Lung microvascular endothelial cell (primary cell): ENCODE measurements at places on chromosomes 11 and 22. TPM values are rescaled to one million over a fixed set of nuclear protein-coding genes. Genes with fewer than 3 reads are reported as not detected.

- DNase-seq = no peak
Observed at GRCh38 chr11:121119440-121119839, 18.4 kb downstream of the TECTA start.

- peak; percentile 25 for DNase-seq
Observed at GRCh38 chr22:43164636-43165035, 13.3 kb downstream of the TSPO start.

- peak; percentile 27 for DNase-seq
Observed at GRCh38 chr11:85827748-85828639, 17.1 kb upstream of the SYTL2 start.

DNA sequence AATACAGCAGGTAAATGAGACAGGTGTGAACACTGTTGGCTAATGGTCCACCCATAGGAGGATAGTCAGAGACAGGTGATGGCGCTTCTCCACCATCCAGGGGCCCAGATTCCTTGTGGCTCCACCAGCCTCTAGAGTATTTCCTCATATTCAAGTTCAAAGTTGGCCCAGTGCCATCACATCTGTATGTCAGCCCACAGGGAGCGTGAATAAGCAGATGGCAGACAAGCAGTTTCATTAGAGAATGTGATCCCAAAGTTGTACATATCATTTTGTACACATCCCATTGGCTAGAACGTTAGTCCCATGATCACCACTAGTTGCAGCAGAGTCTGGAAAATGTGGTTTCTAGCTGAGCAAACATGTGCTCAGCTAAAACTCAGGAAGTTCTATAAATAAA lies 11.0 kb upstream of the CWF19L2 start:
- DNase-seq = peak; percentile 31

DNA sequence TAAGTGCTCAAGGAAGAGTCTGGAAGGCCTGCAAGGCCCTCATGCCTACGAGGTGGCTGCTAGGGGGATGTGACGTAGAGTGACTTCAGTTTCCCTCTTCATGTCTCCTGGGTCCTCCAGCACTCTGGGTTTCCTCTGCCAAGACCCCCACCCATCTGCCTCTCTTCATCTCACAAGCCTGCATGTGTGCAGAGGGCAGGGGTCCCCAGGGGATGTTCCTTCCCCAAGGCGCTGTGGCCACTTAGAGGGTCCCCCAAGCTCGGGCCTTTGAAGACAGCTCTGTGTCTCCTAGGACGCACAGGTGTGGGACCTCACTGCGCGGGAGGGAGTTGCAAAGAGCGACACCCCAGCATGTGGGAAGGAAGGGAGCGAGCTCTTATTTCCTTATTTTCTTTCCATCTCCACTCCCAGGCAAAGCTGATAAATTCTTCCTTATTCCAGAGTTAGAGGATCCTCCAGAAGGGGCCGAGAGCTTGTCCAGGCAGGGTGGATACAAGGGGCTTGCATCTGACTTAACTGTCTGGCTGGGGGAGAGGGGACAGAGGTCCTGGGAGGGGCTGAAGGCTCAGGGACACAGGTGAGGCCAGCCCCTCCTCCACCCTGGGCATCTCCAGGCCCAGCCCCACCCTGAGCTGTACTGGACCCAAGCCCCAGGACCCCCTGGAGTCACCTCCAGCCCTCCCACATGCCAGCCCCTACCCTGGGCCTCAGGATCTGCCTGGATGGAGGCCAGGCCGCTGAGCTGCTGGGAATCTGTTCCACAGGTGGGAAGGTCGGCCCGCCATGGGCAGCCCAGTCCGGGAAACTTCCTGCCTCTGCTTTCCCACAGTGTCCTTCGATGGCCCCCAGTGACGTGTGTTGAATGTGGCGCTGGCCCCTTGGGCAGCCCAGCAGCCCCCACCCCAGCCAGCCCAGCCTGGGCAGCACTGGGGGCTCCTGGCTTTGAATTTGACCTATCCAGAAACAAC lies 59.7 kb upstream of the KCNQ1OT1 start:
- no peak for DNase-seq

Gene SMIM35
- not detected in 2 replicates for total RNA-seq

DNA sequence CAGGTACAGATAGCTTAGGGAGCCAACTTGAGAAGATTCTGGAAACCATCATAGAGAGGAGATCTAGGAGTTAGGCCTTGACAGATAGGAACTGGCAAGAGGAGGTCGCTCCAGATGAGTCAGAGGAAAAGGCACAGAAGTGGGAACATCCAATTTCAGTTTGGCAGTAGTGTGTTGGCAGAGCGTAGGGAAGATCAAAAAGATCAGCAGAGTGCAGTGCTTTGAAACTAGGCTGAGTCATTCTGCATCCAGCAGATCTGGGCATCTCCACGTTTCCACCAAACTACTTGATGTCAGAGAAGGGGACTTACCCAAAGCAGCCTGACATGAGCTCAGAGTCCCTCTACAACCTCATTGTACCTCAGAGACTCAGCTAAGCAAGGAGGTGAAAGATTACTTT lies 58.5 kb downstream of the GAB4 start:
- no peak for DNase-seq

DNA sequence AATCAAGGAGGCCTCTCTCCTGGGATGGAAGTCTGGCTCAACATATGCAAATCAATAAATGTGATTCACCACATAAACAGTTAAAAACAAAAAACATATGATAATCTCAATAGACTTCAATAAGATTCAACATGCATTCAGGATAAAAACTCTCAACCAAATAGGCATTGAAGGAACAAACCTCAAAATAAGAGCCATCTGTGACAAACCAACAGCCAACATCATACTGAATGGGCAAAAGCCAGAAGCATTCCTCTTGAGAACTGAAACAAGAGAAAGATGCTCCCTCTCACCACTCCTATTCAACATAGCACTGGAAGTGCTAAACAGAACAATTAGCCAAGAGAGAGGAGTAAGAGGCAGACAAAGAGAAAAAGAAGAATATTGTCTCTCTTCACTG lies 54.0 kb upstream of the SEZ6L start:
- DNase-seq = no peak

DNA sequence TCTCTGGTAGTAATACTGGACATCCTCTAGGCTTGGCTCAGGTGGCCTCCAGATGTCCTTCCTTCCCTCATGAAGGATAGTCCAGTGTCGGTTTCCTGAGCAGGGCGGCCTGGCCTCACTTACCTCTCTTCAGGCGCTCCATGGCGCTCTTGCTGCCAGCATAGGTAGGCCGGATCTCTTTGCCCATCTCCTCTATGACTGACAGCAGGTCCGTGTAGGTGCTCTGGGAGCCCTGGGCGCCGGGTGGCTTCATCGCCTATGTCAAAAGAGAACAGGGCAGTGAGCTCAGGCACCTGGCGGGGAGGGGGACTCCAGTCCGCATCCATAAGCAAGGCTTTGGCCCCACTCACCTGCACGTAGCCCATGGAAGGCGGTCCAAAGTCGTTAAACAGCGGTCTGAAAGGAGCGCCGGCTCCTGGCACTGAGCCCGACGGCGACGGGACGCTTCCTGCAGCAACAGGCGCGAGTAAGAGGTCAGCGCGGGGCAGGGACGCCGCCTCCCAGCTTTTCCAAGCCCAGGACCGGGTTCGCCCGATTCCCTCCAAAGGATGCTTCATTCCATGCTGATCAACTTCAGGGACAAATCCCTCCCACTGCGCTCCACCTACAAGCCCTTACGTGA lies 609 bp downstream of the CDK2AP2 start:
- DNase-seq = peak; percentile 84

Gene PANX3
- total RNA-seq = not detected in 2 replicates

Gene MS4A6E
- not detected in 2 replicates for total RNA-seq

Gene DUSP8
- total RNA-seq = 0.22 and 0.40 TPM in 2 replicates

Gene CAVIN3
- total RNA-seq = 43.1 and 201 TPM in 2 replicates

- no peak for DNase-seq
Observed at GRCh38 chr11:66728038-66728692, 851 bp downstream of the SPTBN2 start.

- DNase-seq = peak; percentile 31
Observed at GRCh38 chr11:64150481-64151239, 15.3 kb downstream of the MACROD1 start.

GRCh38 chr22:36303874-36304273 lies 50.9 kb downstream of the APOL1 start:
- DNase-seq = no peak

Gene OR8D2
- total RNA-seq = not detected in 2 replicates

Gene E2F8
- total RNA-seq = 0.20 and 0.44 TPM in 2 replicates

GRCh38 chr11:117424781-117425180 lies 97.1 kb downstream of the CEP164 start:
- no peak for DNase-seq

GRCh38 chr11:61700212-61700611 lies 20.0 kb downstream of the DAGLA start:
- DNase-seq = no peak

DNA sequence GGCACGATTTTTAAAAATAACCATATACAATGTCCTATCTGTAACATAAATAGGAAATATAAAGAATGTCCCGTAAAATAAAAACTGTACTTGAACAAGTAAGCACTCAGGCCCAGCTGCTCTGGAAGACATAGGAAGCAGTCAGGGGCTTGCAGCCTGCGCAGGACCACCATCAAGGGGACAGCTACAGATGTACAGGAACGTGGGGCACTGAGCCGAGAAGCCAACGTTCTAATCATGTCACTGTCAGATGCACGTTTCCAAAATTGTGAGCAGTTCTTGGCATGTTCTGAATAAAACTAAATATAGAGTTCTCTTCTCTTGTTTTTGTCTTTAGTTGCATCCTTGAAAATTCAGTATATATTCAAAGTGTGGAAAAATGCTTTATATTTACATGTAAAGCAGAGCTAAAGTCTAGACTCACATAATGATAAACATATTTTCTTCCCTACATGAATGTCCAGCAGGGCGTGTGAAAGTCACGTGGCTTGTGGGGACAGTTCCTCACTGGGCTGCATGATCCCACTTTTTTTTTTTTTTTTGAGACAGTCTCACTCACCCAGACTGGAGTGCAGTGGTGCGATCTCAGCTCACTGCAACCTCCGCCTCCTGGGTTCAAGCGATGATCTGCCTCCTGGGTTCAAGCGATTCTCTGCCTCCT lies 28.4 kb upstream of the TSPAN18 start:
- no peak for DNase-seq

Gene GALNT18
- total RNA-seq = 64.5 and 240 TPM in 2 replicates

Gene ZNF280B
- total RNA-seq = 0.20 and 0.22 TPM in 2 replicates

DNA sequence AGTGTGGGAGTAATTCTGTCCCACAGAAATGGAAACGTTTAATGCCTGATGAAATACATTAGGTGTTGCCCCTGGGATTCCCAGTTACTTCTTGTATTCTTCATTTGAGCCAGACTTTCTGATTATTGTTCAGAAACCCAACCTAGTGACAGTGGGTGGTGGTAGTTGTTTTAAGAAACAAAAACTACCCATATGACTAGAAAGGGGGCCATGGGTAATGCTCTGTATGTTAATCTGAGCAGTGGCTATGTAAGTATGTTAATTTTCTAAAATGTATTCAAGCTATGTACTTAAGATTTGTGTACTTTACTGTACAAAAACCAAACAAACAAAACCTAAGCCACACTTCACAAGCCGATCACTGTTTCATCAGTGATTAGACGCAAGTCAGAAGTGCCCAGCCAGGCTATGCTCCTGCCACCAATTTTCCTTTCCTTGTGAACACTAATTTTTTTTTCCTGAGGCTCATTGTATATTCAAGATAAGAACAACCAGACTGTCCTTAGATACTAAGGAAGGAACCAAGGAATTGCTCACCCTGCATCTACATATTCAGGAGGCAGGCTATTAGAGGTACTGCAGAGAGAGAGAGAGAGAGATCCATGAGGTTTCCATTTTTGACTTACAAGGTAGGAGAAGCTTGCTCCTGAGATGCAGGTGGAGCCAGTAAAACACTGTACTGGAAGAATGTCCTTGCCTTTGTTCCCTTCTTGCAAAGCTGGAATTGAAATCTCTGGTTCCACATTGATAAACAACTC lies 122.7 kb downstream of the DBX1 start:
- no peak for DNase-seq

Gene NRIP3
- total RNA-seq = 0.20 and 1.5 TPM in 2 replicates

DNA sequence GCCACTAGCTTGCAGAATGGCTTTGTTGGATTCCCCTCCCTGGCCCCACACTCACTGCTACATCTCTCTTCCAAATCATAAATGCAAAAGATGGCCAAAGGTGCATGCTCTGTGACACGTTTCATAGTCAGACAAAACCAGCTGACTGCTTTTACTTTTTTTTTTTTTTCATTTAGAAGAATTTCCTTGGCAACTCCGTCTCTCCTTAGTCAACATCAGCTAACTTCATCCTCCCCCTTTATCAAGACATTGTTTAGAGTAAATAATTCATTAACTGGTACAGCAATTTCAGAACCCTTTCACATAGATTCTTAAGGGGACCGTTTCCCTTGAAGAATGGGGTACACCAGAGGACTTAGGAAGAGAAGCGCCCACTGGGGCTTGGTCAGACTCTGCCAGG lies 16.0 kb downstream of the KCNQ1OT1 start:
- no peak for DNase-seq

Gene OR2AT4
- total RNA-seq = not detected in 2 replicates

Gene OR5W2
- not detected in 2 replicates for total RNA-seq

GRCh38 chr11:118084247-118084646 lies 2.5 kb downstream of the SMIM35 start:
- peak; percentile 3 for DNase-seq

DNA sequence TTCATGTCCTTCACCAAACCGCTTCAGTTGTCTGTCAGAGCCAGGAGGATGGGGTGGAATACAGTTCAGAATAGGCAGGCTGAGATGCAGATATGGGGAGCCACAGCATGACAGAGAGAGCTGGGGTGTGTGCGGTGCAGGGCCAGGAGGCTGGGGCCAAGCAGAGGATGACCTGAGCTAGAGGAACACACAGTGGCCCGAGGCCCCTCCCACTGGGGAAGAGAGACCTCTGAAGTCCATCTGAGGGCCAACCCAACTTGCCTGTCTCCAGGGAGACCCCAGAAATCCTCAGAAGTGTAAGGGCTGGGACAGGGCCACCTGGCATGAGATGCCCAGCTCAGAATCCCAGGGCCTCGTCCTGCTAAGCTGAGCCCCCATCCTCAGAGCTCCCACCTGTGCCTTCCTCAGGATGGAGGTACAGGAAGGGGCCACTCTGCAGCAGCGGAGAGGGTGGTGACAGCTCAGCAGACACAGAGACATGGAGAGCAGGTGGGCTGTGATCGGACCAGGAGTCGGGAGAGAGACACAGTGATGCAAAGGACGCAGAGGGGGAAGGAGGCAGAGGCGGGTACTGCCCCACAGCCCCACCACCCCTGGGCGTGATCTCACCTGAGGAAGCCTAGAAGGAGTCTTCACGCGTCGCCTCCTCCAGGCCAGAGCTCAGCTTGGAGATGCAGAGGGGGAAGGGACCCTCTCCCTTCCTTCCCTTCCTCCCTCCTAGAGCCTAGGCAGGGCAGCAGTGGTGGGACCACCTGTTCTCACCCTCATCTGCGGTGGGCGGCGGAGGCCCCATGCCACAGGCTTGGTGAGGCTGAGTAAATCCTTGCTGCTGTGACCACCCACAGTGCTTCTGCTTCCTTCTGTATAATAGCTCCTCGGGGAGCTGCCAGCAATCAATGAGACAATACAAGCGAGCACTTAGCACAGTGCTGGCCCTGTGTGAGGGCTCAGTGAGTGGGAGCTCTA lies 9.1 kb upstream of the TUB start:
- no peak for DNase-seq

Gene FIBP
- total RNA-seq = 145 and 157 TPM in 2 replicates

GRCh38 chr22:20779818-20780158 lies 5.9 kb downstream of the SERPIND1 start:
- peak; percentile 83 for DNase-seq
